Effector memory CD4-positive, alpha-beta T cell (primary cell): ENCODE measurements at places on chromosomes 16 and 17.

- DNase-seq, result no peak
These were observed 443.3 kb downstream of the UTP18 start for GRCh38 chr17:51703361-51704341.

DNA sequence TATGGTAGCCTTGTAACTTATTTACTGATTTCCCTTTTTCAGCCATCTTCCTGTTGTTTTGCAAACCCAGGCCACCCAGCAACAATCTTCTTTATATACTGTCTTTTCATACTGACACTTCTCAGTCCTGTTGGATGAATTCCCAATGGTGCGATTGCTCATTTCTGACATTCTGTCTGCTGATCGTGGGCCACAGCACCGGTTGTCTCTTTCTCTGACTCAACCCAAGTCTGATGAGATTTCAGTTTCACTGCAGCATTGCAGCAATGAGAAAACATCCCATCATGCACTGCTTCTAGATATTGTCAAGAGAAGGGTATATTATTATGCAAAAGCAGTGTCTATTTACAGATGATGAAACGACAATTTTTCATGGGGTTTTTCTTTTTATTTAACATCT lies 349.2 kb upstream of the HSBP1 start:
- no peak for DNase-seq

DNA sequence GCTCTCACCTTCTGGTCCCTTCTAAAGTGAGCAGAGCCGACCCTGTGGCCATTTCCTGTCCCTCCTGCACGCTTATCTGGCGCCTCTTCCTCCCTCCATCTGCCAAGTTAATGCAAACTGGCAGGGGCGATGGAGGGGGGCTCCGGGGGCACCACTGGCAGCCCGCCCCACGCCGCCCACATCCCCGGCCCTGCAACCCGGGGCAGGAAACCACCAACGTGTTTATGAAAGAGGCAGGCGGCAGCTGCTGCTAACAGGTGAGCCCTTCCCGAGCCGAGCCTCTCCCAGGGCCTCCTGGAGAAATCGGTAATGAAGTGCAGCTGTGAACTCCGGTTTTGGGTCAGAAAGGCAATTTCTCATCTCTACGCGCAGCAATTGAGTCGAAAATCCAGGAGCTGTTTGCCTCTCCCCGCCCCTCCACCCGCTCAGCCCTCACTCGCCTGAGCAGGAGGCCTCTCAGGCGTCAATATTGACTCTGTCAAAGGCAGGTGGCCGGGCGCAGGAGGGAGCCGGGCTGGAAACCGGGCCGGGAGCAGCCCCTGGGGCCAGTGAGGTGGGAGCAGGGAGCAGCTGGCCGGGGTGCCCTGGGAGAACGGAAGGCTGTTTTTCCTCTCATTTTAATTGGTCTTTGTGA lies 164.4 kb upstream of the GSE1 start:
- no peak for DNase-seq

DNA sequence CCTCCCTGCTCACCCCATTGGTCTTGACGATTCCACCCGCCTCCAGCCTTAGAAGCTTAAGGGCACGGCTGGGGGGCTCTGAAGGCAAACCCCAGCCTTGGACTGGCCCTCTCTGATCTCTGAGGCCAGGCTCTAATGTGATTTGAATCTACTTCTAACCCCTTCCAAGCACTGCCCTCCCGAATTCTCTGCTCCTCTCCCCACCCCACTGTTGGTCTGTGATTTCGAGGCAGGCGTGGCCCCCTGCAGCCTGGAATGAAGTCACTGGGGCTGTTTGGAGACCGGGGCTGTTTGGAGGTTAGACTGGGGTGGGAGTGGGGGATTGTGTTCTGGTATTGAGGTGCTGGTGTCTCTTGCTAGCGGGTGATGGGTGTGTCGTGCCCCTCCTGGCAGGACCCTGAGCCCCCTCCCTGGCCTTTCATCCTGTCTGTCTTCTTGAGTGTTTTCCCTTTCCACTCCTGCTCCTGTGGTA lies 2.2 kb downstream of the GRB7 start:
- no peak for DNase-seq

- no peak for DNase-seq
These were observed 35.8 kb upstream of the BCAS3 start for GRCh38 chr17:60641810-60642220.

- DNase-seq, result no peak
These were observed 20.9 kb downstream of the HSD11B2 start for GRCh38 chr16:67451704-67452435.

GRCh38 chr17:45240905-45241327 lies 19.2 kb downstream of the FMNL1 start:
- DNase-seq, result no peak

DNA sequence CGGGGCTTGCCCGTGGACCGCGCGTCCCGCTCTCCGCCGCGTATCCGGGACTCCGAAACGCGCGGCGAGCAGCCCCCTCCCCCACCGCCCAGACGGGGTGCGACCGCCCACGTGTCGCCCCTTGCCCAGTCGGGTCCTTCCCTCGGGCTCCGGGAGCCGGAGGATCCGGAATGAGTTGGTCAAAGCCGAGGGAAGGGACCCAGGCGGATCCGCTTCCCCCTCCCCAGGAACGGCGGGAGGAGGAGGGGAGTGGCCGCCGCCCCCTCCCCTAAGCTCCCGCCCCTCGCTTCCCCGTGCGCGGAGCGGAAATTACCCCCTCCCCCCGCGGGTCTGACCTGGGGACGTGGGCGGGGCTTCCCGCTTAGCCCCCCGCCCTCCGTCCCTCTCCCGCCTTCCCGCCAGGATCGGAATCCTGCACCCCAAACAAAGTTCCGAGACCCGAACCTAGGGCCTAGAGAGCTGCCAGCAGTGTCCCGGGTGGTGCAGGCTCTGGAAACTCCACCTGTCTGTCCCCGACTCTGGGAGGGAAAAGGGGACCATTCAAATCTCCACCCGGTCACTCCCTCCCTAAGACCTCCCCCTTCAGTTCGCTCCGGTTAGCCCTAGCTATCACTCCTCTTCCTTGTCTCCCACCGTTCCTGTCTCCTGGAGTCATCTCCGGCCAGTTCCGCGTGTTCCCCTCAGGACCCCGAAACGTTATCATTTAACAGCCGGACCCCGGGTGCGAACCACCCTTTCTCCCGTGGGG lies 1.0 kb upstream of the IGF2BP1 start:
- DNase-seq, result no peak

DNA sequence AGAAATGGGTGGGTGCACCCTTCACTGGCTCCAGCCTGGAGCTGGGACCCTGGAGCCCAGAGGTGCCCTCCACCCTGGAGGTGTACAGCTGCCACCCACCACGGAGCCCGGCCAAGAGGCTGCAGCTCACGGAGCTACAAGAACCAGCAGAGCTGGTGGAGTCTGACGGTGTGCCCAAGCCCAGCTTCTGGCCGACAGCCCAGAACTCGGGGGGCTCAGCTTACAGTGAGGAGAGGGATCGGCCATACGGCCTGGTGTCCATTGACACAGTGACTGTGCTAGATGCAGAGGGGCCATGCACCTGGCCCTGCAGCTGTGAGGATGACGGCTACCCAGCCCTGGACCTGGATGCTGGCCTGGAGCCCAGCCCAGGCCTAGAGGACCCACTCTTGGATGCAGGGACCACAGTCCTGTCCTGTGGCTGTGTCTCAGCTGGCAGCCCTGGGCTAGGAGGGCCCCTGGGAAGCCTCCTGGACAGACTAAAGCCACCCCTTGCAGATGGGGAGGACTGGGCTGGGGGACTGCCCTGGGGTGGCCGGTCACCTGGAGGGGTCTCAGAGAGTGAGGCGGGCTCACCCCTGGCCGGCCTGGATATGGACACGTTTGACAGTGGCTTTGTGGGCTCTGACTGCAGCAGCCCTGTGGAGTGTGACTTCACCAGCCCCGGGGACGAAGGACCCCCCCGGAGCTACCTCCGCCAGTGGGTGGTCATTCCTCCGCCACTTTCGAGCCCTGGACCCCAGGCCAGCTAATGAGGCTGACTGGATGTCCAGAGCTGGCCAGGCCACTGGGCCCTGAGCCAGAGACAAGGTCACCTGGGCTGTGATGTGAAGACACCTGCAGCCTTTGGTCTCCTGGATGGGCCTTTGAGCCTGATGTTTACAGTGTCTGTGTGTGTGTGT lies 46.8 kb downstream of the IL21R start:
- DNase-seq, result no peak

GRCh38 chr16:12142157-12142556 lies 165.6 kb downstream of the SNX29 start:
- no peak for DNase-seq
